ENCODE measurements at places on chromosomes 13 and 19.

DNA sequence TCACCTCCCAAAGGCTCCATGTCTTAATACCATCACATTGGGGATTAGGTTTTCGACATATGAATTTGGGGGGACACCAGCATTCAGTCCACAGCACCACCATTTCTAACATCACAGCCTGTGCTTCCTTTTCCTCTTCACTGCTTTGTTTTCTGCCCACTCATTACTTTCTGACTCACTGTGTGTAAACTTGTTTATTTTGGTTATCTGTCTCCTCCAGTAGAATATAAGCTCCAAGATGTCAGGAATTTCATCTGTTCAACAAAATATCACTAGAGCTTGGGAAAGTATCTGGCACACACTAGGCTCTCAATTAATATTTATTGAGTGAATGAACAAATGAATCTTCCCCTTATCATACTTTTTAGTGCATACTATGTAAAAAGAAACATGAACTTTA, 152.0 kb downstream of the NUFIP1 start:
- no peak for DNase-seq

DNA sequence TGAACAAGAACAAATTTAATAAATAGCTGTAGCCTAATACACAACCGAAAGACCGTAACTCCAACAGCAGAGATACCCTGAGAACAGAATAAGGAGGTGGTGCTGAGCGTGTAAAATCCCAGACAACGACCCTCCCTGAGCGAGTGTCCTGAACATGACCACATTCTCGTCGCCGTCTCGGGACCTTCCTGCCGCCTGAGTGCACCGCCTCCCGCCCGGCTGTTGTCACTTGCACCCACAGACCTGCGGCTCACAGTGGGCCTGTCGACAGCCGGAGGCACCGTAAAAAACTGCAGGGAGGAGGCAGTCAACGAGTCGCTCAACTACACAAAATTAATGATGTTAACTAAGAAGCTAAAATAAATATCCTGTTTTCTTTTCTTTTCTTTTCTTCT, 35.8 kb upstream of the GRTP1 start:
- DNase-seq: no peak

DNA sequence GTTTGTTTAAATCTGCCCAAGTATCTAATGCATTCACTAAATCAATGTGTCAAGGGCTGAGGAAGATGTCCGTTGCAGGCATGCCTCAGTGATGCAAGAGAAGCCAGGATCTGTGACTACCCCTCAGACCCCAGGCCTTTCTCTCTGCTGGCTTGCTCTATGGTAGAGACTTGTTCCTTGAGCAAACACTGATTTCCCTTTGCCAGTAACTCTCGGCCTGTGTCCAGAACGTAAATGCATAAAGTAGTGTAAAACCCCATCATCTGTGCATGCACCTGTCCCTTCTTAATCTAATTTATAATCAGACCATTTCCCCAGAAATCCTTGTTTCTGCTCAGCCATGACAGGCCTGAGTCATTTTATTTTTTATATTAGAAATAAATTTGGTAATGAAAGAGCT, 28.7 kb upstream of the FRY start:
- no peak for DNase-seq

- DNase-seq: no peak
Observed at GRCh38 chr19:41441321-41441945, 1.5 kb upstream of the ERICH4 start.

Measured in GM19239 (cell line).